ENCODE measurements at places on chromosomes 2 and 18. TPM values are rescaled to one million over a fixed set of nuclear protein-coding genes. Genes with fewer than 3 reads are reported as not detected.

The RPS27A gene
- total RNA-seq: 939 TPM

The UGT1A10 gene
- not detected for total RNA-seq

The CSRNP3 gene
- not detected for total RNA-seq

The LCT gene
- 0.07 TPM for total RNA-seq

The IL1R1 gene
- total RNA-seq: 5.5 TPM

DNA sequence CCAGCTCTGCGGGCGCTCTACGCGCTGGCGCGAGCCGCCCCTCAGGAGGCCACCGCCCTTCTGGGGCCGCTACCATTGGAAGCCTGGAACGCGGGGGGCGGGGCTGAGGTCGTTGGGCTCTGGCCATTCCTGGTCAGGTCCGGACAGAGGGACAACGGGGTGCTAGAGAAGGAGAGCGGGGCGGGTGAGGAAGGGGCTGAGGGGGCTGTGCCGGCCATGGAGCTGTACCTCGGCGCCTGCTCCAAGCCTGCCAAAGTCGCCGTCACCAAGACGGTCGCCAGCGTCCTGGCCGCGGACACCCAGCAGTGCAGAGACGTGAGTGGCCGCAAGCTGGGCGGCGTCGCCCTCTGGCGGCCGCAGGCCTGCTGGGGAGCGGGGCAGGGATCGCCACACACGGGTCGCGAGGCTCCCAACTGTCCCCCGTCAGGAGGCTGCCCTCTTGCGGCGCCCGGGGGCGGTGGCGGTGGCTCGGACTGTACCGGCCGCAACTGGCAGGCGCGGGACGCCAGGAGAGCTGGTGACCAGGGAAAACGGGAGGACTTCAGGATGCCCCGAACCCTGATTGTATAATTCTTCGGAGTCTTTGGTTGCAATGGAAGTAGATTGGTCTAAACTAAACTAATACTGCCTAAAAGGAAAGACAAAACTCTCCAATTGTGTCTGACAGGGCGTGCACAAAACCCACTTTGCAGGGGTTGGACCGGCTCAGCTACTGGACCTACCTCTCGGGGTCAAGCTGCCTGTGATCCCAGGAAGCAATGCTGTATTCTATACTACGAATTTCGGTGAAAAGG is at the start of gene FSIP2:
Gene FSIP2, plus strand, starts transcription at position 126 of the 794 bp plus-strand sequence. Its CDS starts 91 bp downstream, at position 217.
- peak; percentile 84 for DNase-seq

DNA sequence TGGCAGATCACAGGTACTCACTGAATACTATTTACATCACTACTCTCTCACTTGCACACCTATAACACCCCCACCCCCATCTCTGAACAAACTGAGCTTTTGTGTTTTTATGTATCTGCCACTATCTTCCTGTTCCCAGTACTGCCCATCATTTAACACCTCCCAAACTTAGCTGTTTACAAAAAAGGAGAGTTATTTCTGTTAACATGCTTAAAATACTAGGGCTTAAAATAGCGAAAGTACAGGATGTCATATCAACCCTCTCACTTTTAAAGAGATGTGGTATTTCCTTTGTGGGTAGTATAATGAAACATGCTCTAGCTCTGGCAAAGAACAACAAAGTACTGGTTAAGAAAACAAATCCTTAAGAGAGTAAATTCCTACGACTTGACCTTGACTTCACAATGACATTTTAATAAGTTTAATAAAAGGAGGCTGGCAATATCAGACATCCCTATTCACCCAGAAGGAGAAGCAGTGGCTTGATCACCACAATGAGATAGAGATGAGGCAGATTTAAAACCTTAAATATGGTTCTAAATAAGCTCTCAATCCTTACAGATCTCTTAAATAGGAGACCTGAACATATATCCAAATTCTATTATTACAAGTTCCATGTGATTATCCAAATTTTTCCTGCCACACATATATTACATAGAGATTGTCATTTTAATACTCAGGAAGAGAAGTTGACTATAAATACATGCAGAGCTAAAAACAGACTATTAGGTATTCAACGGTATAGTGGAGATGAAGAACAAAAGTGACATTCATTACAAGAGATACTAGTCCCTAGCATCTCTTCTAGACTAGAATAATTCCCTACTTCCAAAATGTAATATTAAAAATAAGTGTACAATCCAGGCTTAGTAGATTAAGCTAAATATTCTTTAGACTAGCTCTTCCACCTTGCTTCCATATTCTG is 36.9 kb downstream of the TRAK2 start:
- peak; percentile 80 for DNase-seq

- no peak for DNase-seq
Measured at GRCh38 chr2:134700730-134701129, 18.1 kb downstream of the TMEM163 start.

DNA sequence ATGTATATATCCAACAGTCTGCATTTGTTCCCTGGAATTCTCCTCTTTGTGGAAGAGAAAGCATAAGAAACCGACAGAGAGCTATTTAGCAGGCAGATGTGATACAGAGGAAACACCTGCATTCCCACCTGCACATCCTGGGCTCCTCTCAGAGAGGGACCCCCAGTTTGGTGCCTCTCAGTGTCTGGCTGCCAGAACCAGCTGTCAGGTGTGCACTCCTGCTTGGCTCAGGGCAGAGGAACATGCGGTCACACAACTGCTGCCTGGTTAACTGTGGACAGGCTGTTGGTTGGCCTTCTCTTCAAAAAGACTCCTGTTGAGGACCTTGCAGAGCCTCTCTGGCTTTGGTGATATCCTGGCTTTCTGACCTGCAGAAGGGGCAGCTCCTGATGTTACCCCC is 54.6 kb downstream of the ITGB6 start:
- DNase-seq: no peak

DNA sequence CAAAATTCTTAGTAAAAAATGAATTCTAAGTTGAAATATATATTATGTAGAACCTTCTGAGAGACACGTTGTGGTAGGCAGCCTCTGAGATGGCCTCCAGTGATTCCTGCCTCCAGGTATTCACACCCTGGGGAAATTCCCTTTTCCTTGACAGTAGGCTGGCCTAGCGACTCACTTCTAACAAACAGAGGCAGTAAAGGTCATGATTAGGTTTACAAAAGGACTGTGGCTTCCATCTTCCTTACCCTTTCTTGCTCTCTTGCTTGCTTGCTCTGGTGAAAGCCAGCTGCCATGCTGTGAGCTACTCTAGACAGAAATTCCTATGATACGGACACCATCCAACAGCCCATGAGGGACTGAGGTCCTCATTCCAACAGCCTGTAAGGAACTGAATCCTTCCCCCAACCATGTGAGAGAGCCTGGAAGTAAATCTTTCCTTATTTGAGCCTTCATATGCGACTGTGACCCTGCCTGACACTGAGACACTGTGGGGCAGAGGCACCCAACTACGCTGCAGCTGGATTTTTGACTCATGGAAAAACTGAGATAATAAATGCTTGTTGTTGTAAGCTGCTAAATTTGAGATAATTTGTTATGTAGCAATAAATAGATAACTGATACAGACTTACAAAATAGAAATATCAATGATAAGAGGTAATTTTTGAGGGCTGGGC is 32.7 kb upstream of the SERTAD2 start:
- no peak for DNase-seq

- DNase-seq: no peak
Measured at GRCh38 chr2:127649100-127649611, 3.2 kb downstream of the GPR17 start.

GRCh38 chr2:9037166-9037565 is 33.7 kb upstream of the MBOAT2 start:
- DNase-seq: no peak

DNA sequence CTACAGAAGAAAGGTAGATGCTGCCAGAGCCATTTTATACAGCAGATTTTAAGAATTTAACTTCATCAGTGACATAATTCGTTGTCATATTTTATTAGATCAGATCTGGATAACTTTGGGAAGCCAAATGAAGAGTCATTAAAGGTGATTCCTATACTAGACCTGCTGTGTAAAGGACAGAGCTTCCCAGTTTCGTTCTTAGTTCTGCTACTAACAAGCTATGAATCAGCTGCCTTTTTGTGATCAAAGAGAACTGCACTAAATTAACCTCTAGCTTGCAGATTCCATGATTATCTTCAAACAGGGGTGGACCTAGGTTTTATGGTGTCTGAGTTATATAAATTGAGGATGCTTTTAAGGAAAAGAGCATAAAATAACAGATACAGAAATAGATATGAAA is 926.5 kb upstream of the ACVR2A start:
- no peak for DNase-seq

DNA sequence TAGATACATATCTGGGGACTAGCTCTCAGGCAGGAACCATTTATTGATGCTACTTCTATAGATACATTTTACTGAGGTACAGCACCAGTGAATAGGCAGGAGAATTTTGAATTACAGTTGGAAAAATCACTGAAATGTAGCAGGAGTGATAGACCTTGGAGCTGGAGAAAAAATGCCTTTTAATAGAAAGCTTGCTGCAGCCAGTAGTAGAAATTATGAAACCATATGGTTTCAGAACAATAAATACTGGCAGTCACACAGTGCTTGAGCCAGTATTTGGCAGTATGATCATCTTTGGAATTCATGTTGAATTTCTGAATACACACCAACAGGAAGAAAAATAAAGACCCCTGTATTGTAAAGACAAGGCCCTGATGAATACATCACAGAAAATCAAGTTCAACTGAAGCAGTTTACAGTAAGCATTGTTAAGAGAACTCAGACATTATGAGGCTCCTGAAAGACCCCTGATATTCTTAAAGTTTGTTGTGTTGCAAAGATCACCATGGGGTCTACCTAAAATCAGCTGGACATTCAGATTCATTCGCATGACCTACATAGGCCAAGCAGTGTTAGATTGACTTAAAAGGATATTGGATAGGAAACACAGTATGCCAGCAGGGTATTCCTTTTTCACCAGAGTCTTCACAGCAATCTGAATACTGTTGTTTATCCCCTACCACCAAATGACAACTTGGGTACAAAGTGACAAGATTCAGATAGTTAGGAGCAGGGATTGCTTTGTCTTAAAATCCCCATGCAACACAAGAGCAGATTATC is 139.0 kb downstream of the EHBP1 start:
- no peak for DNase-seq

- DNase-seq: no peak
Measured at GRCh38 chr18:52596748-52597435, 256.9 kb downstream of the DCC start.

DNA sequence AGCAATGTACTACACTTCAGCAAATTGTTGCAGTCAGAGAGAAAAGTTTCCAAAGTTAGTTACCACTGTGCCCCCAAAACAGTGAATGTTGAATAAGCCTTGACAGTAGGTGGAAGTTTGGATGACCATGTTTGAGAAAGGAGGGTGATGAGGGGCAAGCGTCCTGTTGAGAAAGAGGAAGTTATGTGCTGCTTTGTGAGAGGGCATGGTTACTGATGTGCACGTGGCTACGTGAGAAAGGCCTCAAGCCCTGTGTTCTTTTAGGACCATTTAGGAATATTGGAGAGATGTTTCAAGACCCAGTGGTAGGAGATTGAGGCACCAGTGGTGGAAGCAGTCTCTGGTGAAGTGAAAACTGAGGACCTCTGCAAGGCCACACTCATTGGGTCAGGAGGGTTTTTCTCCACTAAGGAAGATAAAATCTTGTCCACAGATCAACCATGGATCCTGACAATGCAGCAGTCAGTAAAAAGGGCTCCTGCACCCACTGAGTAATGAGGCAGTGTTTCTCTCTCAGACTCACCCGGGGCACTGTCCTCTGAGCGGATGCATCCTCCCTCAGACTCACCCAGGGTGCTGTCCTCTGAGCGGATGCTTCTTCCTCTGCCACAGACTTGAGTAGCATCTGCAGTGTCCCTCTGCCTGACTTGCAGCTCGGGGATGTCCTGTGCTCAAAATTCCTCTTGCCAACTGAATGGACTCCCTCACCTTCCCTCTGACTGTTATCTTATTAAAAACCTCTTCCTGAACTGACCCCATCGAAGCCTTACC is 34.7 kb upstream of the ACTR3 start:
- DNase-seq: no peak

- DNase-seq: peak; percentile 49
Measured at GRCh38 chr2:151843691-151844061, 15.5 kb upstream of the ARL5A start.

All from endothelial cell of umbilical vein (primary cell).